Activated gamma-delta T cell treated with Interleukin-2 at 50 U/mL for 16 hours (primary cell): ENCODE measurements at places on chromosomes 12 and 14.

DNA sequence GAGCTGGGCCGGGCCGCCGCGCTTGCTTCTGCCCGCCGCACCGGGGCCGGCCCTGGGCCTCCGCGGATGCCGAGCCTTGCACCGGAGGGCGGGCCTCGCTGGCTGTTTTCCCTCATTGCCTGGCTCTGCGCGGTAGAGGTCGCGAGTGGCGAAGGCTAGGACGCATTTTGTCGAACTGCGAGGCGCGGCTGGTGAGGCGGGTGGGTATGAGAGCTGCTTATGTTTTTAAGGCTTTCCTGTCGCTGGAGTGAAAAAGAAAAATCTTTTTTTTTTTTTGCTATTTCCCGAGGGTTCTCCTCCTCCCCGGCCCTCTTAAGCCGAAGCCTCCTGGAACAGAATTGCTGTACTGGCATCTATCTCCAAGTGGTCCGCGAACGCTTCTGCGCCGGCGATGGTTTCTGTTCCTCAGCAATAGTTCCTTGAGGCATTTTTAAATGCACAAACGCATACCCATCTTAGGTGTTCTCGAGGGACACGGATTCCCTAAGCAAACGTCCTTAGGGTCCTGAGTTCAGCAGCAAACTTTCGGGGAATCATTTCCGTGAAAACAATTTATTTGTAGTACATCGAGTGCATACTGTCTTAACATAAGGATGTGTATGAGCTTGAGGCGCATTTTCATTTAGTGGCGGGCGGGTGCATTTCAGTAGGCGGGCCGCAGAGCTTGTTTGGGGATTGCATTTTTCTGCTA, 631 bp downstream of the RESF1 start:
- DNase-seq, result peak; percentile 68

- no peak for DNase-seq
These were observed 797 bp downstream of the SLC11A2 start for GRCh38 chr12:51025338-51025835.

DNA sequence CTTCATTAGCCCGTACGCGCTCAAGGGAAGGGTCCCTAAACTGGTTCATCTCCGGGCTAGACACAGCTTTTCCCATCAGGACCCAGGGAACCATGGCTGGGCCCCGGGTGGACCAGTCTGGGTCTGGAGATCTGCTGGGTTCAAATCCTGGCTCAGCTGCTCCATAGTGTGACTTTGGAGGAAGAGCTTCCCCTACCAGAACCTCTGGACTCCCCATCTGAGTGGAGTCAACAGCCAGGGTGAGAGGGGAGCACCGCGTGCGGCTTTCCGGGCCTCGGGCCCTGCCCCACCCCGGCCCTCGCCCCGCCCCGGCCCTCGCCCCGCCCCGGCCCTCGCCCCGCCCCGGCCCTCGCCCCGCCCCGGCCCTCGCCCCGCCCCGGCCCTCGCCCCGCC, 41.2 kb downstream of the BEGAIN start:
- DNase-seq, result no peak

DNA sequence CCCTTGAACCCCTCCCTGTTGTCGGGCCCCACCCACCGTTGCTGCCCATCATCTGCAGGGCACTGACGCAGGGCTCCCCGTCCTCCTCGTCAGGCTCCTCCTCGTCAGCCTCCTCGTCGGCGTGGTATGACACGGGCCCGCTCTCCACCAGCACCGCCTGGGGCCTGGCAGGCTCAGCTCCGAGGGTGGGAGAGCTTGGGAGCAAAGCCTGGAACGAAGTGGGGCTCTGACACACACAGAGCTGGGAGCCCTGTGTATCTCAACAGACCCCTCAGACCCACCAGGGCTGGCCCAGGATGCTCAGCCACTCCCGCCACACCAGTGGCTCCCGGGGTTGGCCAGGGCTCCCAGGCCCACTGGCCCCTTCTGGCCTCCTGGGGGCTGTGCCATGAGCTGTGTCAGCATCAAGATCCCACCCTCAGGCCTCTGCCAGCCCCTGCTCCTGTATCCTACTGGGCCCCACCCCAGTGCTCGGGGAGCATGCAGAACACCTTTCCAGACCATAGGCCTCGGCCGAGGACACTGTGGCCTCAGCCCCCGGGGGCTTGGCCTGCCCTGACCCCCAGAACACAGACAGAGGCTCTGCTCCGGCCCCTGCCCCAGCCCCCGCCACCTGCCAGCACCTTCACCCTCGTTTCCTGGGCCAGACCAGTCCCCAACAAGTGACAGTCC, 30.1 kb upstream of the NUDT14 start:
- DNase-seq, result no peak
